Renal cortex interstitium (tissue), 15 donors: ENCODE measurements at places on chromosomes 7 and 10.

GRCh38 chr7:49631960-49632359 is 141.5 kb upstream of the VWC2 start:
- DNase-seq, result no peak

GRCh38 chr7:109637428-109637990 is 1067.8 kb downstream of the DNAJB9 start:
- DNase-seq, result no peak

GRCh38 chr7:106071999-106072714 is 40.0 kb downstream of the SYPL1 start:
- DNase-seq, result no peak

DNA sequence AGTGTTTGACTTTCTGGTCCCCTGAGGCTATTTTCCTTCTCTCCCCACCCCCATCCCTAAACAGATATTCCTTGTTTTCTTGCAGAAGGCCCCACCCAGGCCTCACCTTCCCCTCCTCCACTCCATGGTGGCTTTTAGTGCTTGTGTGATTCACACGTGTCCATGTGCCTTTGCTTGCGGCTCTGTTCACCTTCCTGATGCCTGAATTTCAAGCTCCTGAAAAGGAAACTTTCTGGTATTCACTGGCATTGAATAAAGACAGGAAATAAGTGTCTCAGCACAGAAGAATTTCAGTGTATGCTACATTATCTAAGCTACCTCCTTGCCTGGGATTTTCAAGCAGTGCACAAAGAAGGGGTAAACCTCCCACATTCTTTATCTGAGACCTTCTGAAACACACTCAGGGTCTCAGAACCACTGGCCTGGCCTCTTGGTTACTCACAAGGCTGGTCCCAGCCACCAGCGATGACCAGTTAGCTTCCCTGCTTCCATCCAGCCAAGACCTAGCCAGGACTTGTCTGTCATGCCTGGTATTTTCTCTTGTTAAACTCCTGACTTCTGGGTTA is 17.2 kb upstream of the UBE2H start:
- no peak for DNase-seq

DNA sequence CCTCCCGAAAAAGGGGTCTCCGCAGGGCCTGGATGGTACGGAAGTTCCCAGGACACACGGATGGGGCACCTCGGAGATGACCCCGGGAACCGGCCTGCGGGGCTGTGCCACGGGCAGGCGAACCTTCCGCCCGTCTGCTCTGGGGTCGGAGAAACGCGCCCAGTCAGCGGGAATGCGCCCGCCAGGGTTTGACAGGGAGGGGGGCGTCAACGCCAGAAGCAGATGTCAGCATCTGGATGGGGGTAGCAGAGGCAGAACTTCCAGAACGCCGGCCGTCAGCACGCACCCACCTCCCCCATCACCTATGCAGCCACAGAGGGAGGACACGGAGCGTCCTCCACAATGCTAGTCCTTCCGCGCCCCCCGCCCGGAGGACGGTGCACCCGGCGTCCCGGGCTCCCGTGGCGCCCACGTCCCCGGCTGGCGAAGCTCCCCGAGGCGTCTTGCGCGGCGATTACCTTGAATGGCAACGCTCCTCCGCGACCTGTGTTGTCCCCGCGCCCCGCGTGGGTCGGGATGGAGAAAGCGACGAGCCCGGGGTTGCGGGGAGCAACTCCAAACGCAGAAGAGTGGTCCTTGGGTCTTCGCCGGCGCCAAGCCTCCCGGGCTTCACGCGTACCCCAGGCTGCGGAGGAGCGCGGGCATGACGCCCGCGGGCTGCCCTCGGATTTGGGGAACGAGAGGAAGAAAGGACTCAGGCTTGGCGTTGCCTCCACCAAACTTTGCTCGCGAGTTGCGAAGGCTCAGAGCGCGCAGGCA is 561 bp downstream of the FGFR2 start:
- DNase-seq, result no peak

DNA sequence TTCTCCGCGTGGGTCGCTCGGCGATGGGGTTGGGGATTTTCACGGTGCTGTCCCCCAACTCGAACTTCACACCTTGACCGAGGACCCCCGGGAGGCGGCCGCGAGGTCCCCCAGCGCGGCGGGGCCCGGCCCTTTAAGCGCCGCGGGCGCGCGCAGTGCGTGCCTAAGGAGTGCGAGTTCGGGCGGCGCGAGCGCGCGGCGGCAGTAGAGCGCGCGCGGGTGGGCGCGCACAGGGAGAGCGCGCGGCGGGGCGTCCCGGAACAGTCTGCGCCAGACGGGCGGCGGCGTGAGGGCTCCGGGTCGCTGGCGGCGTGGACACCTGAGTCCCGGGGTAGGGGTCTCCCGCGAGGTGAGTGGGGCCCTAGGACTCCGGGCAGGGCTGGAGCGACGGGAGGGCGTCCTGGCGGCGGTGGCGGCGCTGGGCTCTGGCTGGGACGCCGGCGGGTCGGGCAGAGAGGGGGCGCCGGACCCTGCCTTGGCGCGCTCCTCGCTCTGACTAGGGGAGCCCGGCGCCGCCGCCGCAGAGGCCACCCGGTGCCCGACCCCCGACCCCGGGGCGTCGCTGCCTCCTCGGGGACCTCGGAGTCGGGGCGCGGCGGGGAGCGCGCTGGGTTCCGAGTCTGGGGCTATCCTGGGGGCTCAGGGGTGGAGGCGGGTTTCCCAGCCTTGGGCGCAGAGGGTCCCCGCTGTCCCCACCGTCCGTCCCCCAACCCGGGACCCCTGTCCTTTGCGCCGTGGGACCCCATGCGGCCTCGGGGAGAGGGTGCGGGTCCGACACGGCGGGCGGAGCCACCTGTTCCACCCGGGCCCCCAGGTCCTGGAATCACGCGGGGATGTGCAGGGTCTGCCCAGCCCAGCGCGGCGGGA is at the start of gene PROSER2:
Gene PROSER2 (plus strand): TSS at position 235 of the 867 bp plus-strand sequence. CDS start 28,722 bp downstream, outside the sequence.
- DNase-seq, result peak; percentile 57

GRCh38 chr7:28055161-28055544 is 125.4 kb downstream of the JAZF1 start:
- DNase-seq, result no peak

- no peak for DNase-seq
These were observed 13.3 kb downstream of the LAT2 start for GRCh38 chr7:74222851-74223710.

- no peak for DNase-seq
These were observed 34.2 kb downstream of the TFPI2 start for GRCh38 chr7:93856323-93856722.

GRCh38 chr7:83452256-83452655 is 196.7 kb downstream of the SEMA3E start:
- DNase-seq, result no peak

DNA sequence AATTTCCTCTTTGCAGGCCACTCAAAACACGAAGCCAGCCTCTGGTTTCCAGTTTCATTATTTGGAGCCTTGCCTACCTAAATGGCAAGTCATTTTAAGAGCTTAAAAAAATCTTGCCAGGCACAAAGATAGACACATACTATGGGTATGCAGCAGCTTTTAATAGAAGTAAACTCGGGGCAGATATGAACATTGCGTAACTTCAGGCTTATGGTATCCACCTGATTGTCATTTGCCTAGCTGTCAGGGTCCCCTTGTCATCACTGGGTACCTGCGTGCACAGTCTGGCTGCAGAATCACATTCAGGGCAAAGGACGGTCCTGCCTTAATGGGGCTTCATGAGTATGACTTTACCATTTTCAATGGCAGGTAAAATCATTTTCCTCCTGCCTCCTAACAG is 466.1 kb upstream of the NRP1 start:
- DNase-seq, result no peak

DNA sequence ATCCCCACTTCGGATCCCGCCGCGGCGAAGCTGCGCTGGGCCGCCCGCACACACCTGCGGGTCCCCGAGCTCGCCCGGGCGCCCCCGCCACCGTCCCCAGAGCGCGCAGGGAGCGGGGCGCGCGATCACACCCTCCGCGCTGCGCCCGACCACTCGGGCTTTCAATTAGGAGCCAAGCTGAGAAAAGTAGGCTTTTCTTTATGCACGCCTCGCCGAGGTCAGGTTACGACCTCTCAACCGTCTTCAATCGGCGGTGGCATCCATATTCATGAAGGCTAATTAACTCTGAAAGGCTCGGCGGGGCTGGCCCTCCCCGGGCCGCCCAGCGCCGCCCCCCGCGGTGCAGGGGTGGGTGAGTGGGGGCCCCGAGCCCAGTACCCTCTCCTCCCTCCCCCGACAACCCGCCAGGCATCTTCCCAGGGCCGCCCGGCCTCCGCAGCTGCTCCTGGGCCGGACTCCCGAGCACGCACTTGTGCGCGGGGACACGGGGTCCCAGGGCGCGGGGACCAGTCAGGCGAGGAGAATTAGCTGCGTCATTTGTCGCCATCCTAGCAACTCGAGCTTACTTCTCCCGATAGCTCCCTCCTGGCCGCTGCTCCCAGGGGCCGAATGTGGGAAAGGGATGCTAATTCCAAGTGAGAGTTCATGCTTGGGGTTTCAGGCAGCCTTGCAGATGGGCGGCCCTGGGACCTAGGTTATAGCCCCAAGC is 155.5 kb upstream of the LYZL2 start:
- DNase-seq, result peak; percentile 73

DNA sequence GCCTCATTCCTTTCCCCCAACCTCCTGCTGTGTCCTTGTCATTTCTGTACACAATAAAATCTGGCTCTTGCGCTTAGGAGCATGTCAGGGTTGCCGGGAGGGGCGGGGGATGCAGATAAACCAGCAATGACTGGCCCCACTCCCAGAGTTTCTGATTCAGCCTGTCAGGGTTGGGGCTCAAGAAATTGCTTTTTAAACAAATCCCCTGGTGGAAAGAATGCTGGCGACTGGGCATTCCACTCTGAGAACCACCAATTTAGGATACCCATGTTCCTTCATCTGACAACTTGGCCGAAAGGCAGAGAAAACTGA is 376.4 kb downstream of the TCERG1L start:
- DNase-seq, result no peak

- no peak for DNase-seq
These were observed 53.9 kb upstream of the PAPSS2 start for GRCh38 chr10:87605628-87606251.

GRCh38 chr10:34029455-34029854 is 695.0 kb upstream of the NRP1 start:
- DNase-seq, result no peak
